ENCODE measurements at places on chromosomes 13 and 19. TPM values are rescaled to one million over a fixed set of nuclear protein-coding genes. Genes with fewer than 3 reads are reported as not detected.

- no peak for DNase-seq
Observed at GRCh38 chr13:39037410-39037879, 444 bp downstream of the PROSER1 start.

DNA sequence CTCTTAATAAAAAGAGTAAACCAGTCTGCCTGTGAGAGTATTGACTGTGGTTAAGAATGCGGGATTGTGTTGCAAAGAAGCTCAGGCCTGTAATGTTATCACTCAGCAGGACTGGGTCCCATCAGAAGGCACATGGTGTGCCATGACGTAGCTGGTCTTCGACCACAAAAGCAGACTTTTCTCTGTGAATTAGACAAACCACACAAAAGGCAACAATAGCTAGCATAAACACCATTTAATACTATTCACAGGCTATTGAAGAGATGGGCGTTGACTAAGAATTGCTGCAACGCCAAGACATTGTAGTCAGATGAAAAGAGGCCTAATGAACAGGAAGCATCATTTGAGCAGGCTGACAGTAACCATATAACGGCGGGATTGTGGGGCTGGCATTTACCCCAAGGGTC lies 235.6 kb upstream of the SOX21 start:
- DNase-seq: no peak

- no peak for DNase-seq
Observed at GRCh38 chr13:112687836-112688559, 1.8 kb upstream of the ATP11A start.

- no peak for DNase-seq
Observed at GRCh38 chr19:43610493-43610892, 1.4 kb upstream of the SRRM5 start.

GRCh38 chr13:43375797-43376465 lies 352.5 kb downstream of the DNAJC15 start:
- no peak for DNase-seq

- DNase-seq: no peak
Observed at GRCh38 chr19:44614313-44614712, 950 bp downstream of the IGSF23 start.

The RAB20 gene
- 0.47 TPM for total RNA-seq
